ENCODE measurements at places on chromosomes 16 and 17.

GRCh38 chr17:27494192-27495091 lies 38.2 kb downstream of the KSR1 start:
- DNase-seq = no peak

GRCh38 chr17:80414508-80414802 lies 512 bp upstream of the ENDOV start:
- DNase-seq = no peak

DNA sequence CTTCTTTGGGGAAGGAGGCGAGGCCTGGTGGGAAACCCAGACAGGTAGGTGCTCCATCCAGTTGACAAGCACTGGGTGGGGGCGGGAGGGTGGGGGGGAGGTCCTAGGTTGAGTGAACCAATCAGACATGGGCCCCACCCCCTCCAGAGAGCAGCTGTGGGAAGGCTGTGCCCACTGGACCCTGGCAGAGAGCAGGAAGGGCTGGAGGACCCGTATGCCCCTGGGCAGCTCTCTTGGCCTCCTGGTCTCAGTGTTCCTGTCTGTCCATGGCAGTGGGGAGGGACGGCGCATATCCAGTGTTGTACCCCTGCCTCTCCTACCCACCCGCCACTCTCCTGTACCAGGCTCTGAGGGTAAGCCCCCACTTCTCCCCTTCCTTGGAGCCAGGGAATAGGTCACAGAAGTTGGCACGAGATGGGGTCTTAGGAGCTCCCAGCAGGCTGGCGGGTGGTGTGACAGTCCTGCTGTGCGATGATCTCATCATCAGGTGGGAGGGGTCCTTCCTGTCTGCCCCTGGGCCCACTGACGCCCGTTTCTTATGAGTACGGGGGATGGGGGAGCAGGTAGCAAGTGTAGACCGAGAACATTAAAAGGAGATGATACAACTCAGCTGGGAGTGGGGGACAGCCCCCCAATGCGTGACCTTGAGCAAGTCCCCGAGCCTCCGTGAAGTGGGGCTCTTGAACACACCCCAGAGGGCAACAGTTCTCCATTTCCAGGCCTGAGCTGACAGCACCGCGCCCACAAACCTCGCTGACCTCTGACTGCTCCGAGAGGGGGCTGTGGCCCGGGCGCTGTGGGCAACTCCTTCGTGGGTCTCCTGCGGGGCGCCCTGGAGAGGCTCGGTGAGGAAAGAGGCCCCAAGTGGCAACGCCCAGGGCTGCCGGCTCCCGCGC lies 1.2 kb upstream of the ZFPM1 start:
- no peak for DNase-seq

GRCh38 chr16:2234813-2235170 lies 1.5 kb upstream of the DNASE1L2 start:
- DNase-seq = no peak

DNA sequence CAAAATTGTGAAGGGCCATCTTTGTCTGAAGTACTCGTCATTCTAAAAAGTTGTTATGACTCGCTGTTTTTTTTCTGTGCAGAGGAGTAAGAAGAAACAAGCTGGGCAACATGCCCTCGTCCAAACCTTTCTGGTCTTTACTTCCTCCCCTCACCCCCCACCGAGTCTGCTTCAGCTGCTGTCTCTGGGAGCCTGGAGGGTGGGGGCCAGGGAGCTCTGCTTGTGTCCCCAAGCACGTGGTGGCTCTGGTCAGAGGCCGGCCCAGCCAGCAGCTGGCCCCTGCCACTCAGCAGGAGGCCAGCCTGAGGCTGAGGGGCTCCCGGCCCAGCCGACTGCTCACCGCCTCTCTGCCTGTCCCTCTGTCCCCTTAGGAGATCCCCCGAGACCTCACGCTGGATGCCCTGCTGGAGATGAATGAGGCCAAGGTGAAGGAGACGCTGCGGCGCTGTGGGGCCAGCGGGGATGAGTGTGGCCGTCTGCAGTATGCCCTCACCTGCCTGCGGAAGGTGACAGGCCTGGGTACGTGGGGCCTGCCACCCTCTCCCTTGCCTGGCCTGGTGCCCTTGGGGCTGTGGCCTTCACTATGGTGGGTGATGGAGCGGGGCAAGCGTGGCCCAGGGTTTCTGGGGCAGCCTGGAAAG lies 53.7 kb upstream of the LGALS9 start:
- DNase-seq = no peak

DNA sequence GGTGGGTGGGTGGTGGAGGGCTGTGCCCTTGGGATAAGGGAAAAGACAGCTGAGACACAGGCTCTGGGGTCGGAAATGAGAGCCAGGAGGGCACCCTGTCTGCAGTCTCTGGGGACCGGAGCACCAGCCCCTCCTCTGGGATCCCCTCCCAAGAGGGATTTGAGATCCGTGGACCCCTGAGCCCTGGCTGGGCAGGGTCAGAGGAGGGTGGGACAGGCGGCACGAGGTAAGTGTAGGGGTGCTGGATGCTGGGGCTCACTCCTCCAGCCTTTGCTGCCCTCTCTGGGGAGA lies 425 bp downstream of the SGSH start:
- no peak for DNase-seq

- DNase-seq = no peak
Observed at GRCh38 chr17:34958438-34958837, 2.8 kb downstream of the CCT6B start.

Data from activated effector memory CD4-positive, alpha-beta T cell treated with anti-CD3 and anti-CD28 coated beads, Interleukin-2, amount 50 U/mL, for 16 hours (primary cell).